ENCODE measurements at places on chromosomes 7 and 10. TPM values are rescaled to one million over a fixed set of nuclear protein-coding genes. Genes with fewer than 3 reads are reported as not detected.

Gene TBC1D12
- total RNA-seq: 9.4 TPM

Gene CRHR2
- total RNA-seq: not detected

Gene SRRM3
- 0.91 TPM for total RNA-seq

Gene PLAU
- 26.6 TPM for total RNA-seq

Gene ABCF2
- 79.8 TPM for total RNA-seq

Gene FAM180A
- total RNA-seq: not detected

Gene PIK3AP1
- total RNA-seq: 0.32 TPM

Gene IDI2
- not detected for total RNA-seq

Gene GTPBP10
- total RNA-seq: 13.6 TPM

Gene CH25H
- total RNA-seq: not detected

Gene CPA5
- not detected for total RNA-seq

Gene CLDN15
- total RNA-seq: 2.9 TPM

Gene RGS10
- total RNA-seq: 44.4 TPM

Gene ZKSCAN5
- total RNA-seq: 12.0 TPM

Gene ENTPD1
- total RNA-seq: 24.0 TPM
